ENCODE measurements at places on chromosomes 3 and 15.
A peak's percentile ranks its signal among the peaks of the same experiment; 100 is the strongest.

GRCh38 chr15:52730173-52730572, 51.0 kb upstream of the ATOSA start:
- DNase-seq: peak; percentile 1

DNA sequence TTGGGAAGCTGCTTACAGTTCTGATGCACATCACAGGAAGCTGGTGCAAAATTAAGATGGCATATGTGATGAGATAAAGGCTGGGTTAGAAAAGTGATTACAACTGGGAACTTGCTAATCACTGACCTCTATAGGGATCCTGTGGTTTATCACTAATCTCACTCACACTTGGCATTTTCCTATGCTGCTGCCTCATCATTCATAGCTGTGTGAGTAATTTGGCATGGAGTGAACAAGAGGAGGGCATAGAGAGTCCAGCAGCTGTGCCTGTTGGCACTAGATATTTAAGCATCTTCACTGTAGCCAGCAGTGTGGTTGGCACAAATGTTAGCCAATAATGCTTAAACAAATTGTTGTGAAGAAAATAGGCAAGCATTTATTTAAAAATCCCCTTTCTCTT, 217.7 kb upstream of the CGNL1 start:
- no peak for DNase-seq

- DNase-seq: no peak
Observed at GRCh38 chr3:174218016-174218415, 641.1 kb upstream of the NAALADL2 start.

DNA sequence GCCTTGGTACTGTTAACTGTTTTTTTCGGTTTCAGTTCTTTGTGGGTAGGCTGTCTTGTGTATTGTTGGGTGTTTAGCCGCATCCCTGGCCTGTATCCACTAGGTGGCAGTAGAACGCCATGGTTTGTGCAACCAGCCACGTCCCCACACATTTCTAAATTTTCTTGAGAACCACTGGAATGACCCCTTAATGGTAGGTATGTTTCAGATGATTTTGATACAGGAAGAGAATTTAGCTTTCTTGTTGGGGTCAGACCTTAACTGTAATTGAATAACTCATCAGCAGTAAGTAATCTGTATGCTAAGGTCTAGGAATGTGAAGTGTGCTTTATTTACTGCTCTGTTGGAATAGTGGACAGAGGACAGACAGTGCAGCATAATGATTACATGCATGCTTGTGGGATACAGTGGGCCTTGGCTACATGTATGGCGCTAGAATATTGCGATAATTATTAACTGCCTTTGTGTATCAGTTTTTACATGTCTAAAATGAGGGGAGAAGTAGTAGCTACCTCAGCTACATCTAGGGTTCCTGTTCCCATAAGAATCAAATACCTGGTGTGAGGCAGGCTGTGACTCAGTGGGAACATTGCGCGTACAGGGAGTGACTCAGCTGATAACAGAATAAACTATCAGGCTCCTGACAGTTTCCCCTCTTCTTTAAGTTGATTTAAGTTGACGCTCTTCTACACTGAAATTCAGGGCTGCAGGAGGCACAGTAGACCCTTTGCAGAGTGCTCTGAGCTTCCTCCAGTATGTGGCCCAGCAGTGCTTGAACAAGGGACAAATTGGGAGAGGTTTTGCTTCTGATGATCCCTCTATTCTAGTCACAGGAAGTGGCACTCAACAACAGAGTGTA, 25.0 kb upstream of the GPR171 start:
- DNase-seq: peak; percentile 67

DNA sequence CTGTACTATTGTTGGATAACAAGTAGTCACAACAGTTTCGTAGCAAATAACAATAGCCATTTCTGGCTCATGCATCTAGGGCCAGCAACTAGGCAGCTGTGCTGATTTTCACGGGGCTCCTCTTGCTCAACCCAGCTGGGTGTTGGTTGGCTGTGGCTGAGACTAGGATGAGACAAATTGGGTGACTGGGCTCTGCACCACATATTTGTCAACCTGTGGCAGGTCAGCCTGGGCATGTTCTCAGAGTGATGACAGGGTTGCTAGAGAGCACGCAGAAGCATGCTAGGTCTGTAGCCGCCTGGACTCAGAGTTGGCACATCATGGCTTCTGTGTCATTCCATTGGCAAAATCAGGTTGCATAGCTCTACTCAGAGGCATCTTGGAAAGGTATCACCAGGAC, 175.9 kb downstream of the OTOL1 start:
- no peak for DNase-seq

- DNase-seq: no peak
Observed at GRCh38 chr3:59320080-59320479, 270.3 kb upstream of the CFAP20DC start.

- DNase-seq: no peak
Observed at GRCh38 chr3:99376926-99377325, 261.5 kb upstream of the COL8A1 start.

GRCh38 chr15:71043373-71043772, 71.9 kb upstream of the THSD4 start:
- no peak for DNase-seq

Data from stimulated activated CD8-positive, alpha-beta memory T cell treated with anti-CD3 and anti-CD28 coated beads, Interleukin-4, amount 100 ng/mL, for 24 hours (primary cell).